ENCODE measurements at places on chromosomes 3 and 15.

GRCh38 chr15:70569714-70570231 is 193.6 kb downstream of the UACA start:
- peak; percentile 69 for DNase-seq

GRCh38 chr15:90243943-90244639 is 5.3 kb upstream of the TTLL13 start:
- no peak for DNase-seq

DNA sequence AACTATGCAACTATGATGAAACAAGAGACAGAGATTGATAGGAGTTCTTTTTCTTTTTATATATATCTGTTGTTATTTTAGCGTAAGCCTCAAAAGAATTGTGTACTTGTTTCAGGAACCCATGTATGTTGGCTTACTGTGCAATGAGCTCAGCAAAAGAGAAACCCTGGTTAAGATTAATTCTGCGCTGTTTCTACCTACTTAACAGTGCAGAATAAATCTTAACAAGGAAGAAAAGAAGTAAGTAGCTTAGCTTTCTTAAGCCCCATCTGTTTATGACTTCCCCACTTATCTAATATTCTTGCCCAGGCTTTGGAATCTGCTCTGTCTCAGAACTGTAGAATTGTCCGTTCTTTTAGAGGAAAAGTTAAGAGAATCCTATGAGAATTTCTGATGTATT is 27.4 kb downstream of the ECT2 start:
- DNase-seq, result no peak

DNA sequence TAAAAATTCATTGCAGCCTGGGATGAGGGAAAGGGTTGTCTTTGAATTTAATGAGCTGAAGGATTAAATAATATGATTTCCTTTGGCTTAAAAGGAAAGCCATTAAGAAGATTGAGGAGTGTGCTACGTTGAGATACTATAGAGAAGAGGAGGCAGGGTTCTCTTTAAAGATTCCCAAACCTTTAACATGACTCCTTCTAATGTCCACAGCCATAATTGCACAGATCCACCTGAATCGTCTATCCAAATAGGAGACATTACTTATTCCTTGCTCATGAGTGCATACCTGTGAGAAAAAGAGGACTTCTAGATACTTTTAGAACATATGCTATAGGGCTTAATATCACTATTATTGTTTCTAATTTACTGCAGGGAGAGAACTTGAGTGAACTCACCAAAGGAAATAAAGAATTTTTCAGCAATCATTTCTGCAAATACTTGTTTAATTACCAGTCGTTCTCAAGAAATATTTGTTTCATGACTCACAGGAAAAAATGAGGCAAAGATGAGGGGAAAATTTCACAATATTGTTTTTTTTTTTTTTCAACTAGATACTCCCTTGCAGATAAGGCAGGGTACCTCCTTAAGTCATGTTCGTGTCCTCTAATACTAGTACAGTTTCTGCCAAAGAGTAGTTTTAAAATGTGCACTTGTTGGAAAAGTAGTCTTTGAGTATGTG is 8.9 kb upstream of the SUCNR1 start:
- no peak for DNase-seq

DNA sequence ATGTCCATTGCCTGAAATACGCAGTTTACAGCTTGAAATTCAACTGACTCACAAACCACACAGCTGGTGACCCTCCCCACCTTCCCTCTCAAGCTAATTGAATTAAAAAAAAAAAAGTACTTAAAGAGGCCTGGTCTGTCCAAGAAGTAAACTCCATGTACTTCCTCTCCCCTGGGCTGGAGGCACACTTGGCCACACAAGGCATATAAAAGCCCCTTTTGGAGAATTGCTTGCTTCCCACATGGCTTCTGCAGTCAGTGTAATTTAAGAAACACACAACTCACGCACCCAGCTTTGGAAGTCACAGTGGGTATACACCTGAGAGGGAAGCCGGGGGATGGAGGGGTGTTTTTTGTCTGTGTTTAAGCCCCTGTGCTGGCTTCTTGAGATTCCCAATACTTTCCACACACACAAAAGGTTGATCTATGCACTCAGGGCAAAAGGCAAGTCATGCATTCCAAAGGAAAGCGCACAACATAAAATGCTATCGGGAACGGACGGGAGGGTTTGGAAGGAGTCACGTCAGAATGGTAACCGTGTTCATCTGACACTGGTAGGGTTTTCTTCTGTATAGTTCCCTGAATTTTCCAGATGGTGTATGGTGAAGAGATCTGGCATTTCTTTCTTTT is 106.6 kb upstream of the ALDH1A3 start:
- no peak for DNase-seq

GRCh38 chr3:46713898-46714552 is 3.6 kb downstream of the PRSS50 start:
- DNase-seq, result no peak

DNA sequence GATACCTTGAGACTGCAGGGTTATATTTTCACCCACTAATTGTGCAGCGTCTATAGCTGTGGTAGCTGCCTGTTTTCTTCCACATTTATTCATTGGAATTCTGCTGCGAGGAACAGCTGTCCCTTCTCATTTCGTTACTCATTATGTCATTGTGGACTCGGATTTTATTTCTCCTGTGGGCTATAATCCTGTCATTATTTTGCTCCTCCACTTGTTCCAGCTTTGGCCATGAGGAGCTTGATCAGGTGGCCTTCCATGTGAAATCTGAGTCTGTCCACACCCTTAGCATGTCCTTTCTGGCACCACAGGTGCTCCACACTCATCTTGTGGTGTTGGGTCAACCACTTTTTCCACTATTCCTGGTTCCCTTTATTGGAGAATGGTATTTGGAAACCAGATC is 14.8 kb downstream of the LYSMD4 start:
- no peak for DNase-seq

DNA sequence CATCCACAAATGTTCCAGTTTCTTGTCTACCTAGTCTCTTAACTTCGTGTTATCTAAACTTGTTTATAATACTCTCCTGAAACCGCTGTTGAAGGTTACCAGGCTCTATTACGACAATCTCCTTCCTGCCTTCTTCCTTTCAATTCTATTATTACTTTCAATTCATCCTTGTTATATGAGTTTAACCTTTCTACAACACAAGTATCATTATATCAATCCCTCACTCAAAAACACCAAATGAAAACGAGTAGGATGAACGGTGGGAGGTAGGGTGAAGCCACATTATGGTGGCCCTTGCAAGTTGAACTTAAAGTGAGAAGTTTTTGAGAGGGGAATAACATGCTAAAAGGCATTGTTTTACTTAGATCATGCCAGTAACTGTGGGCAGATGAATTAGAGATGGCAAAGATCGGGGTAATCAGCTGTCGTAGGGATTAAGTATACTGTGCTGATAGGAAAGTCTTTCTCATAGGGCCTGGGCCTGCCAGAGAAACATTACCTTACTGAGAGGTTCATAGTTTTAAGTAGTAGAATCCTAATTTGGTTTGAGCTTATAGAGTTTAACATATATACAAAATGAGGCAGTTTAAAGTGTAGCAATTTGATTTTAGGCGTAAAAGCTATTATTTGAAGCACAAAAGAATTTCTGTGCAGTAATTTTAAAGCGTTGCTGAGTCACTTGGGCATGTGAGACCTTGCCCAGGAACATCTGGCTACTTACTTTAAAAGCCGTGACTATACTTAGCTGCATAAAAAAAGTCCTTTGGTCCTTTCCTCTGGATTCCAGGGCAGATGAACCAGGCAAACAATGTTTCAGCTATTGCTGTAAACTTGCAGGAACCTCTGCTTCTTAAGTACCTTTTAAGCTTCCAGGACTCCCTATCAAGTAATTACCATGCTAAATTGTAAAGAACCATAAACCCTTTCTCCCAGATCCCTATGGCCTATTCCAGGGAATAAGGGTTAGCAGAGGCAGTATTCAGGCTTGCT is 3.3 kb upstream of the CEP97 start:
- no peak for DNase-seq

- no peak for DNase-seq
Observed at GRCh38 chr15:96561593-96561992, 231.1 kb downstream of the NR2F2 start.

DNA sequence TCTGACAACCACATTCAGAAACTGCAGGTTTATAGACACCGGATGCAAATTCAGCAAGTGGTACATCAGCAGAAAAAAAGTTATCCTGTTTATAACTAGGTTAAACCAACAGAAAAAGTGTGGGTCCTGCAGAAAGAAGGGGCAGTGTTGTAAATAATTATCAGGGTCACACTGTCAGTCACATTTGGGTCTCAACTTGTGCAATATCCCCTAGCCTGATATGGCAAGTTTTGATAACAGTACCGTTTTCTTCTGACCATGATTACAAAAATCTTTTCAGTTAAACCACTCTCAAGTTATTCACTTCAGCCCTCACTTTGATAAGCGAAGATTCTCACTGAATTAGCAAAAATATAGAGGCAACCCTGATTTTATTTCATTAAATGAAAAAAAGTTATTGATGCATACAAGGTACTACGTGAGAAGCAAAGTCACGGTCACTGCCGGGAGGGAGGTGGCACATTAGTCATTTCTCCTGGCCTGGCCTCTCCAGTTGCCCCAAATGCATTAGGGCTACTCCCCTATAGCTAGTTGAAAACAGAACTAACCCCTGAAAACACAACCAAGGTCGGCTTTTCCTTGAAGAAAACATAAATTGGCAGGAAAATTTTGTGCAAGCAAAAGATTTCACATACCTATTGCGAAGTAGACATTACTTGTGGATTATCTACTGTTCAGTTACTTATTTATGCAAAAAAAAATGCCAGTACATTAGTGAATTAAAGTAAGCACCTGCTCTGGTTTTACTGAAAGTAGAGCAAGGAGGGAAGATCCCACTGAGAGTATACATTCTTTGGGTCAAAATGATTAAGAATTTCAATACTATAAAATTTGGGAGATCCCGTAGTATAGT is 28.6 kb downstream of the IL5RA start:
- no peak for DNase-seq

DNA sequence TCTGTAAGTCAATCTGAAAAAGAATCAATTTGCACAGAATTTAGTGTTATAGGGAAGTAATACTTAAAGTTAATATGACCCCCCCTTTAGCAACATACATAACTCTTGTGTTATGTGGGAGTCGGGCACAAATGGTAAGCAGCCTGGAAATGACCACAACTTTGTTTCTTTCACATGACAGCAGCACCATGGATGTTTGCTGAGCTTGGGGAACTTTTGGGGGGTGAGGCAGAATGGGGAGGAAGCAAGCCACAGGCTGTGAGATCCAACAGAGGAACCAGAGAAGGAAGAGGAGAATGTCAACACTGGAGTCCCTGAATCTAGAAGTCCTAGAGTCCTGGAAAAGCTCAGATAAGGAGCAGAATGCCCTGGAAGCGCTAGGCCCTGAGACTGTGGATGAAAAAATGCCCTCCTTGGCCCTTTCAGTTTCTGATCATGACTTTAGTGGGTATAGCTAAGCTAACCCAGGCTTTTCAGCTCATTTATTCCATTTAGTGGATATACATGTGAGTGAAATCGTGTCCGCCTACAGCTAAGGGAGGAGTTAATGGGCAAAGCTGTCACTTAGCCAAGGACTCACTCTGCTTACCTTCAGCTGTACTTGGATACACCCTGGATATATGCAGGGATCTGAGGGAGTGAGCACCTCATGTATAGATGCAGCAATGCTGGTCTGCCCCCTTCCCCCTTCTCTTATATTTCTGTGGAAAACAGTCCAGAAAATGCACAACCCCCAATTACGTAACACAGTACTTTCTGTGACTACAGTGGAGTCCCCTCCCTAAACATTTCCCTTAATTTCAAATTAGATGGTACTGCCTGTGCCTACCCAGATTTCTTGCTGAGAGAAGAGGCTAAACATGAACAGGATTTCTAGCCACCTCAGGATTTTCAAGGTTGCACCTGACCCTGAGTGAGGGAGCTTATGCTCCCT is 39.1 kb downstream of the CFAP91 start:
- no peak for DNase-seq

- no peak for DNase-seq
Observed at GRCh38 chr3:117954131-117954530, 1080.5 kb downstream of the IGSF11 start.

DNA sequence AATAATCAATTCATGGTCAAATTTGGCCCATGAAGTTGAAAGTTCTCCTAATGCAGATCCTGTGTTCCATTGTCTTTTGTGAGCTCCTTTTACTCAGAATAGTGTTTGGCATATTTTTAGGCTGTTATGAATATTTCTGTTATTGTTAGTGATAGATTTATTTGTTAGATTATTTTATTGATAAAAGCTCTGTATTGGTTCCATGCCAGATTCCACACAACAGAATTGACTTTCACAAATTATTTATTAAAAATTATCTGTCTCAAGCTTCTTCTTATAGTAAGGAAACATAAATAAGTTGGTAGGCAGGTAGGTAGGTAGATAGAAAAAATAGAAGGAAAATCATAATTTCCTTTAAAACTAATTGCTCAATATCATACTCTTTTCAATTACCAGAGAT is 557.4 kb downstream of the CADM2 start:
- no peak for DNase-seq

GRCh38 chr15:100601163-100601562 is 821 bp downstream of the LINS1 start:
- peak; percentile 10 for DNase-seq

- DNase-seq, result no peak
Observed at GRCh38 chr3:11903047-11903446, 56.4 kb upstream of the TAMM41 start.

- DNase-seq, result no peak
Observed at GRCh38 chr3:105877336-105877910, 8.6 kb upstream of the CBLB start.

DNA sequence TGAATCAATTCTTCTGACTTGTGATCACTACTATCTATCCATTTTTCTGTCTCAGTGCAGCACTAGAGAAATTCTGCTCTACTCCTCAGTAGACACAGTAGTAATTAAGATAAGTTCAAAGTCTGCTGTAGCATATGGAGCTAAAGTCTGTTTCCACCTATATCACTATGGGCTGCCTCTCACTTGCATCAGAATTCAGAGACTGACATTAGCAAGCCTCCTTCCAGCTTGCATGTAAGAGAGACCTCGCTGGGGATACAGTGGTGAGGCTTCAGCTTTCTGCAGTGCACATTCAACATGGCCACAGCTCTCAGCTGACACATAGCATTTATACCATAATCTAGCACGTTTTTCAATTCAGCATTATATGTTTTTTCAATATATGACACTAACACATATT is 217.0 kb downstream of the PLOD2 start:
- DNase-seq, result no peak

DNA sequence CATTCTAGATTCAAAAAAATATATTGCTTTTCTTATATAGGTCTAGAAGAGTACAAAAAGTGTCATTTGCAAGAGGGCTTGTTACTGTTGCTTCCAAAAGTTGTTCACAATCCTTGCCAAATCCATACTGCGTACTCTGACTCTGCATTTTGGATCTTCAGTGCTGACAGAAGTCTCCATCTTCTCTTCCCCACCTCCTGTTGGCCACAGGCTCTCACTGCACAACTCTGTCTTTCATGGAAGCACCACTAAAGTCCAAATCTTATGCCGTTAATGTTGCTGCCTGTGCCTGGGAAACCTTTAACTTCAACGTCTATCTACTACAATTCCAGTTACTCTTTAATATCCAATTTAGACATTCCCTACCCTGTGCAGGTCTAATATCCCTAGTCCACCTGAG is 419.9 kb downstream of the NR2F2 start:
- DNase-seq, result no peak

GRCh38 chr3:58161435-58162398 is 49.1 kb downstream of the DNASE1L3 start:
- DNase-seq, result peak; percentile 89
